ENCODE measurements at places on chromosomes 1 and 21.

GRCh38 chr1:244065960-244066388 is 14.9 kb downstream of the ZBTB18 start:
- peak; percentile 69 for DNase-seq

DNA sequence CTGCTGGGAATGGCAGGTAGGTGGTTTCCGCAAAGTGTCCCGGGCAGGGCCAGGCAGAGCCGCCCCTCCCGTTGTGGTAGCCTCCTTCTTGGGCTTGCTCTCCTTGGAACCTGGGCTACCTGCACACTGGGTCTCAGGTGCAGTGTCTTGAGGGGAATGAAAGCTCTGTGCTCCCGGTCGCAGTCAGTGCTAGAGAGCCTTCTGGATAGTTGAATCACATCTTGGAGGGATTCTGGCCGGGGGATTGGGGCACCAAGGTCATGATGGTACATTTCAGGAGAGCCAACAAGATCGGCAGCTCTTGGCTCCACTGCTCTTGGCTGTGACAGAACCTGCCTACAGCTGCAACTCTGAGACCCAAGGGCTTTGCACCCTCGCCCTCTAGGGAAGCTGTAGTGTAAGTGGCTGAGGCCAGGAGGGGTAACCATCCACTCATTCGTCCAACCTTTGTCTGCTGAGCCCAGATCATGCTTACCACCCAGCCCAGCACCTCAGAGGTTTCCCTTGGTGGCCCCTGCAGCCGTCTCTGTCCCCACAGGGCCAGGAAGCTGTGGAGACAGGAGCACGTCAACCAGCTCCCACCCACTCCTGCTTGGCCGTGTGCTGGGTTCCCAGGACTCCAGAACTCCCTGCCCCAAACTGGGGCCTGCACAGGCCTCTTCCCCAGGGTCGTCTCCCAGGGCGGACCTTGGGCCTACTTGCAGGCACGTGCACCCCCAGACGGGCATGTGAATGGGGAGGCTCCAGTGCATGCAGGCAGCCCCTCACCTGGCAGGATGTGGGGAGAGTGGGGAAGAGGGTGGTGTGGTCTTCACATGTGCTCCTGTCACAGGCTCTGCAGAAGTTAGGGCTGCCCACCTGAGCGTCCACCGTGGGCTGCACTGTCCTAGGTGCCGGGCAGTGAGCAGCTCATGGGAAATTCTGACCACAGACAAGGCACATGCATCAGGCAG is 40.0 kb downstream of the NTPCR start:
- DNase-seq: no peak

GRCh38 chr21:26834181-26834905 is 10.9 kb downstream of the ADAMTS1 start:
- no peak for DNase-seq

DNA sequence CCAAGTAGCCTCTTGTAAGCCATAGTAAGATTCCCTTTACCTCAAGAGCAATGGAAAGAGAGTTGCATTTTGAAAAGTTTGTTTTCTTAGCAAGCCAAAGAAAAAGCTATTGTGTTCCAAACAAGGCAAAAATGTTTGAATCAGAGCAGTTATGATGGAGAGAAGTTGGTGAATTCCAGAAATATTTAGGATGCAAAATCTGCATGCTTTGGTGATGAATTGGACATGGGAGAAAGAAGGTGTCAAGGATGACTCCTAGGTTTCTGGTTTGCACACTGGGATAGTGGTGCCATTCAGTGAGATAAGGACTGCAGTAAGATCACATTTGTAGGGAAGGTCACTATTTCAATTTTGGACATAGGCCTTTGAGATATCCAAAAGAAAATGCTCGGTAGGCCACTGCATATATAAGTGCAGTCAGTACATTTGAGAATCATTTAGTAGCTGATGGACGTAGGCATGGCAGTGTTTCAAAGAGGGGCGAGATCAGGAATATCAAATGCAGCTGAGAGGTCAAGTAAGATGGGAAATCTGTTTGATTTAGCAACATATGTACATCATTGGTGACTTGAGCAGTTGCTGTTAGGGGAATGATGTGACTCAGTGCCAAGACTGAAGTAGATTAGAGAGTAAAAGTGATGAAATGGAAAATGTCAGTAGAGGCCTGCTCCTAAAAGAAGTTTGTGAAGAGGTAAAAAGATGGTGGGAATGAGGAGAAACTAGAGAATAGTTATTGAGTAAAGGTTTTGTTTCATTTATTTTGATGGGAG is 33.9 kb upstream of the GPR25 start:
- DNase-seq: no peak

DNA sequence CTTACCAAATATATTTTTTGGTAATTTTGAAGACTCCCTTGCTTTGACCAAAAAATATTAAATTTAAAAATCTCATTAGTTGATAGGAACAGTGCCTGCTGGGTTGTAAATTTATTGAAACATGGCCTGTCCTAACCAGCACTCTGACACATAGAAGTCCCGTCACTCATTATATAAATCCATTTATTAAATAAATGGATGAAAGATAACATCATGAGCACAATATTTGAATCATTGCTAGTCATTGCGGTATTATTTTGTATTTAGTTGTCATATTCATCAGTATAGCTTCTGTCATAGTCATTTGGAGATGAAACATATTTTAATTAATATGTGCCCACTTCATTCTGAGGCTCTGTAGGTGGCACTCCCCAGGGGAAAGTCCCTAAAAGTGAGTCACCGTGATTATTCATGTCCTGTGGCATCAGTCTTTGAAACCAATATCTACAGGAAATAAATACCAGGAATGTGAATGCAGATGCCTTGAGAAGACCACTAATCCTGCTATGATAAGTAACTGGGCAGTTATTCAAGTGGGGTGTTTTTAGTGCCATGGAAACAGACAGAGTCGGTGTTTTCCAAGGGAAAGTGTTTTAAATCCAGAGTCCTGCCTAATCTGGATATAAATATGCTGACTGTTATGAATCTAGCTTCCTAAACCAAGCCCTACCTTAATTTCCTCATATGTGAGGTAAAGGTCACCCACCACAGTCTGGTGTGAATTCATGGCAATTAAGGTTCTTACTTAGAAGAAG is 302.0 kb downstream of the DUSP10 start:
- peak; percentile 80 for DNase-seq

GRCh38 chr1:174971902-174972301 is 27.8 kb upstream of the CACYBP start:
- DNase-seq: no peak

- no peak for DNase-seq
These were observed 18.8 kb downstream of the ITSN1 start for GRCh38 chr21:33661146-33661545.

GRCh38 chr1:203185061-203185461 is 1.4 kb downstream of the CHI3L1 start:
- DNase-seq: no peak

GRCh38 chr1:9186082-9186859 is 48.3 kb upstream of the H6PD start:
- no peak for DNase-seq

GRCh38 chr1:114691061-114691460 is 4.3 kb downstream of the AMPD1 start:
- no peak for DNase-seq

DNA sequence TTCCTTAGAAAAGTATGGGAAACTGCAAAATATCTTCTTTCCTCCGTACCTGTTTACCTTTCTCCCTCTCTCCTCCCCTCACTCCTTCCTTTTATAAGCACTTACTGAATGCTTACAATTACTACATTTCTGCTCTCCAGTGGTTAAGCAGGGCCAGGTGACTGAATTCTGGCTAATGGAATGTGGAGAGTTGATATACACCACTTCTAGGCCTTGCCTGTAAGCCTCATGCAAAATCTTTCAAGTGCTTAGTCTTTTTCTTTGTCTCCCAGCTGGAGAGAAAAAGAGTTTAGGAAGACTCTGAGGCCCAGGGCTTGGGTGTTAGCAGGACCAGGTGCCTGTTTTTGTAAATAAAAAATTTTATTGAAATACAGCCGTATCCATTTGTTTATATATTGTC is 77.7 kb upstream of the CACNA1E start:
- DNase-seq: no peak

GRCh38 chr21:32538147-32538792 is 47.1 kb downstream of the TCP10L start:
- no peak for DNase-seq

GRCh38 chr1:221405146-221405545 is 336.7 kb downstream of the DUSP10 start:
- DNase-seq: no peak

DNA sequence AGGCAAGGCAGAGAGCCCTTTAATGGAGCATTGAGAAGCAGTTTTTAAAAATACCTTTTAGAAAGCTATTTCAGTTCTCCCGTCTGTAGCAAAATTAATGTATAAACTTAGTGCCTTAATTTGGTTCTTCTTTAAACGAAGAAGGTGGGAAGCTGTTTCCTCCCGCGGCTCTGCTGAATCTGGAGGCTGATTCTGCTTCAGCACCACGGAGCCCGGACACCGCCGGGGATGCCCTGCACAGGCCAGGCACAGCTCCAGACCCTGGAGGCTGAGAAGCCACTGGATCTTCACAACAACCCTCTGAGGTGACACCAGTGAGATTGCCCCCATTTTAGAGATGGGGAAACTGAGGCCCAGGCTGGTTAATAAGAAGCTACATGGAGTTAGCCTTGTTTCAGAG is 175.8 kb upstream of the VAMP3 start:
- no peak for DNase-seq

- no peak for DNase-seq
These were observed 42.4 kb downstream of the FNBP1L start for GRCh38 chr1:93490357-93490756.

GRCh38 chr21:37580666-37581065 is 214.1 kb downstream of the DYRK1A start:
- DNase-seq: no peak

- no peak for DNase-seq
These were observed 38.2 kb upstream of the PIGC start for GRCh38 chr1:172482044-172482443.

DNA sequence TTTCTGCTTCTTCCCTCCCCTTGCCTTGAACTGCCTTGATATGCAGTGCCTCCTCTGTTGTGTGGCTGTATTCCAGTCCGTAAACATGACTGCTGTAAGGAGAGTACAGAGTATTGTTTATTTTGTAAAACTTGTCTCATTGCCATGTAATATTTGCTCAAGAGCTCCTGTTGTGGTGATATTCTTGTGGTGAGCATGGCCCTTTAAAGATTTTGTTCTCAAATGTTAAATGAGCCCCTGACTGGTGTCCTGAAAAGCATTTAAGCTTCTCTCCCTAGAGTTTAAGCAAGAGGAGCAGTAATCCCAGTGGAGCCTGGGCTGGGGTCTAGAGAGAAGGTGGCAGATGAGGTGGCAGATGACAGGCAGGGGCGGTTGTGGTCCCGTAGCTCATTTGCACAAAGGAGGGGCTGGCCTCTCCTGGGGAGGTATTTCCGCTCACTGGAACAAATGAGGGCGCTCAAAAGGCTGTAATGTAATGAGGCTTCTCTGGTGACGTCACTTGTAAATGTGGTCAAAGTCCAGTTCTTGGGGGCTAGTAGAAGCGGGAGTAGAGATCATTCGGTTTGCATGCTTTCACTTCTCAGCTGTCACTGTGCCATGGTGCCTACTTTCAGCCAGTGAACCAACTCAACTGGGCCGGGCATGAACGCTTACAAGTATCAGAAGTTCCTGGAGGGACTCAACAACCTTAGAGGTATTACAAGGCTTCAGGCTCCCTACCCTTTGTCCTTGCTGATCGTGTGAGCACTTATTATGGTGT is 46.0 kb upstream of the MACF1 start:
- DNase-seq: no peak

- no peak for DNase-seq
These were observed 7.1 kb upstream of the PSMA5 start for GRCh38 chr1:109433322-109433721.

DNA sequence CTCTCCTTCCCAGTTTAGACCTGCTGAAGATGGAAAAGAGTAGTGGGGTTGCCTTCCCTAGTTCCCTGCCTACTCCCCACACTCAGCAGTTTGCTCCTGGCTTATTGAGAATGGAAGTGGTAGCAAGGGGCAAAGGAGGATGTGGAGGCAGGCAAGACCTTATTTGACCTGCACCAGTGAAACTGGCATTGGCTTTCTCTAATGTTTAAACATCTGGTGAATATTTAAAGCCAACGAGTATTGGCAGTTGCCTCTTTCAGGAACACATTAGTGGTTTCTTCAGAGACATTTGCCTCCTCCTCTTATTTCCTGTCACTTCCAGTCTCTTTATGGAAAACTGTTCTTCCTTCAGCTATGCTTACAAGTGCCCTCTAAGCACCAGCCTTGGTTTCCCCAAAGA is 62.4 kb upstream of the VAV3 start:
- DNase-seq: no peak

DNA sequence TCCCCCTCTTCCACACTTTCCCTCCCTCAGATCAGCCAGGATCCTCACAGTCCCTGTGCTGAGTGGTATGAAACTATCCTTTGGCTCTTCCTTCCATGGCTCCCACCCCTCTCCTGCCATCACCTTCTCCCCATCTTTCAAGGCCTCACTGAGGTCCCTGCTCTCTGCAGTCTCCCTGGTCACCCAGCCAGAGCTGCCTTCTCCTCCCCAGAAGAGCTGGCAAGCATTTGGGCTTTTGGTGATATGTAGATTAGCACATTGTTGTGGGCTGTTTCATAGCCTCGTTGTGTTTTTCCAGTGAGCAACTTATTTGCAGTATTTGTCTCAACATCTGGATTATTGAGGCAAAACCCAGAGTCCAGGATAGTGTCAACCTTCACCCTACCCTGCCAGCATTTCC is 2.2 kb downstream of the CSF1 start:
- no peak for DNase-seq

- no peak for DNase-seq
These were observed 9.2 kb upstream of the OR2B11 start for GRCh38 chr1:247467129-247467528.
